Left colon (tissue), 2 donors: ENCODE measurements at places on chromosomes 6 and 20. TPM values are rescaled to one million over a fixed set of nuclear protein-coding genes. Genes with fewer than 3 reads are reported as not detected.

Gene PAX1
- total RNA-seq, result not detected

- no peak for DNase-seq
These were observed 272.0 kb upstream of the SLC35B3 start for GRCh38 chr6:8707369-8707768.

- no peak for DNase-seq
These were observed 79.4 kb upstream of the NRN1 start for GRCh38 chr6:6085928-6086668.

GRCh38 chr20:24961384-24962181 lies 12.5 kb downstream of the CST7 start:
- DNase-seq, result no peak

DNA sequence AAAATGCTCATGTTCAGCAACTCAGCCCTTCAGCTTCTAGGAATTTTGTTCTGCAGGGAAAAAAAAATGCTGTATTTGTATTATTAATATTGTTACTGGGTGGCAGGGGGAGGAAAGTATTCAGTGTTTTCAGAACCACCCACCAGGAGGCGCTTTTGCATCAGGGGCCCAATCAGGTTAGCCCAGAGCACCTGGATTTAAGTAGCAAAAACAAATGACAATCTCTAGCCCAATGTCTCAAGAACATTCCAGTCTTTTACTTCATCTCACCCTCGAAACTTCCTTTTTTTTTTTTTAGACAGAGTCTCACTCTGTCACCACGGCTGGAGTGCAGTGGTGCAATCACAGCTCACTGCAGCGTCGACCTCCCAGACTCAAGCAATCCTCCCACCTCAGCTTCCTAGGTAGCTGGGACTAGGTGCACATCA lies 635 bp upstream of the C20orf203 start:
- DNase-seq, result peak; percentile 66

GRCh38 chr20:49676581-49677291 lies 36.9 kb downstream of the B4GALT5 start:
- DNase-seq, result no peak

DNA sequence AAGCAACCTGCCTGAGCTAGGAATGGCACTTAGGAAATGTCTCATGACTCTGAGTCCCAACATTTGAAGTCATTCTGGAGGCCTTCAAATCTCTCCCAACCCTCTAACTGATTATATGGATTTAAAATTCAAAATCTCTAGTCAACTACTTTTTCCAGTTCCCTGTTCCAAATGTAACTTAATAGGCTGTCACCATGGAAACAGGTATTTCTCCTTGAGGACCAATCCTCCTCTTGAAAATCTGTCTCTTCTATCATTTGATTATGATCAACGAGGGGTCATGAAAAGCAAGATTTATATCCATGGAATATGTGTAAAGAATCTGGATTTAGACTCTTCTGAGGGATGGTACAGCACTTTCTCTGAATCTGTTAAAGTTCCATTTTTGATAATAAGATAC lies 127.3 kb upstream of the DTNBP1 start:
- DNase-seq, result no peak

- peak; percentile 53 for DNase-seq
These were observed 26.0 kb upstream of the PI16 start for GRCh38 chr6:36928547-36928918.
